Activated T-cell treated with anti-CD3 and anti-CD28 coated beads, Interleukin-2, amount 50 U/mL, for 1 hour (primary cell): ENCODE measurements at places on chromosomes 7 and 10.
A peak's percentile ranks its signal among the peaks of the same experiment; 100 is the strongest.

- no peak for DNase-seq
Observed at GRCh38 chr10:100733329-100733728, 12.1 kb upstream of the PAX2 start.

DNA sequence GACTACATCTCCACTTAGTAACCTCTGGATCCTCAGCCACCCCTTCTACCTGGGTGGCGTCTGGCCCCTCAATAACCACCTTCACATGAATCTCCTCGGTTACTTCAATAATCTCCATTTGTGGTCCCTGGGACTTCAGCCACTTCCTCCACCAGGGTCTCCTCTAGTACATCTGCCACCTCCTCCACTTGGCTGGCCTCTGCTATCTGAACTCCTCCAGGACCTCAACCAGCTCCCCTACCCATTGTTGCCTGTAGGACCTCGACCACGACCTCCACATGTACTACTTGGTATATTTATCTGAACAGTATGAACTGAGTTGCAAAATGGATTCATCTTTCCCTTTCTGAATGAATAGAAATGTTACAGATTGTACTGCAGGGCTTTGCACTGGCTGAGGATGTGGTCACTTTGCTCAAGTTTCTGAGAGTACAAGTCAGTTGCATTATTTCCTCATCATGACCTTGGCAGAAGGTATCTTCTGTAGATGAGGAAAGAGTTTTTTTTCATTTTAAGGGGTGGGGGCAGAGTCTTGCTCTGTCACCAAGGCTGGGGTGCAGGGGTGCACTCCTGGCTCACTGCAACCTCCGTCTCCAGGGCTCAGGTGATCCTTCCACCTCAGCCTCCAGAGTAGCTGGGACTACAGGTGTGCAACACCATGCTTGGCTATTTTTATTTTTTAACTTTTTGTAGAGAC, 36.0 kb downstream of the MAT1A start:
- no peak for DNase-seq

- no peak for DNase-seq
Observed at GRCh38 chr7:155222061-155222460, 75.6 kb upstream of the INSIG1 start.

DNA sequence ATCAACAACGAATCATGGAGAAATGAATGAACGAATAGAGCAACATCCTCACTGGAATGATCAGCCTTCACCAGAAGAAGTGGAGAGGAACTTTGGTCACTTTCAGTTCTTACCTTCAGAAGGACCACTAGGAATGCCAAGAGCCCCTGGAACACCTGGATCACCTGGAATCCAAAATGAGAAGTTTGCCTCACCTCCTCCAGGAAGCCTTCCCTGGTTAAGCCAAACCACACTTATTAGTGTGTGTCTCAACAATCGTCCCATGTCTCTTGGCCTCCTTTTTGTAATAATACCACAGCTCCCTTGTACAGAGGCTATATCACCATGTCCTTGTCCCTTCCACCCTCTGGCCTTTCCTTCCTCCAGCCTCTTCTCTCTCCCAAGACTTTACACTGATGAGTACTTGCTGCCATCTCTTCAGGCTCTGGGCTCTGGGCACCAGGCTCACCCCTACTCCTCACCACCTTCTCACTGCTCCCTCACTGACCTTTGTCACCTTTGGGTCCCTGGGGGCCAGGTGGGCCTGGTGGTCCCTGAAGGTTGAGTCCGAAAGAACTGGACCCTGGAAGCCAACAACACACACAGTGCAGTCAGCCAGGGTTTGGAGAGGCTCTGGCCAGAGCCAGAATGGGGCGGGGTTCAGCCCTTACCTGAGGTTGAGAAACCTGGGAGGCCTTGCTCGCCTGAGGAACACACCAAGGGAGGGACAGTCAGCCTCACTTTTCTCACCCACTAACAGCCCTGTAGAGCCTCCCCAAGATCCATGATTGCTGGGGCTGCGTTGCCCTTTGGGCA, 46.5 kb downstream of the COL17A1 start:
- no peak for DNase-seq

DNA sequence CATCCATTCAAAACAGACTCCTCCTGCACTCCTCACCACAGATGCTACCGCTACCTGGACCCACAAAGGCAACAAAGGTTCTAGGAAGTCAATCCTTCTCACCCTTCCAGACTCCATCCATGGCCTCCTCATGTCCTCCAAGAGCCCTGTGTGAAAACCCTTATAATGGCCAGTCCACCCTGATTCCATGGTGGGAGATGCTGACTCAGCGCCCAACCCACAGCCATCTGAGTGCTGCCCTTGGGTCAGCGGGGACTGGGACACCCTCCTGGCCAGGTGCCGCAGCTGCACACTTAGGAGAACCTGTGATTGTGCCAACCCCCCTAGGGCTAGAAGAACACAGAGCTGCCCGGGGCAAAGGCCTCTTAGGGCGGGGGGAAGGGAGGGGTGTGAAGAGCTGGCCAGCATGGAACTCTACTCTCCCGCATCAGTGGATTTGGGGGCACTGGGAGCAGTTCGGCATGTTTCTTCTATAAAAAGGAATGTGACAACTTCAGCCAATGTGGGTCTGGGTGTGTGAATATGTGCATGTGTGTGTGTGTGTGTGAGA, 25.4 kb downstream of the TMEM273 start:
- no peak for DNase-seq

DNA sequence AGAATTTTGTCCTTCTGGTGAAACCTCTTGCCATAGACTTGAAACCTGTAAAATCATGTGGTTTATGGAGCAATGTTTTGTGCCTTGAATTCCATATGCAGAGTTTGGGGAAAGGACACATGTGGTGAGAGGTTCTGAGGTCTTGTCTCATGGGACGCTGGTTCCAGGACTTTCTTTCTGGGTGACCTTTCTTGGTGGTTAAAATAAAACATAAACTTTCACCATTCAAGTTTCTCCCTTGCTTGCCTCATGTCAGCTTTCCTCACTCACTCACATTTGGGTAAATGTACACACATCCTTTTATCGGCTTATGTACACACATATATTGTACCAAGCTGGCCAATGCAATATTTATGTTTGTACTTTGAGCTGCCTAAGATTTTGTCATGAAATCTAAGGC, 144.9 kb upstream of the CELF2 start:
- no peak for DNase-seq

DNA sequence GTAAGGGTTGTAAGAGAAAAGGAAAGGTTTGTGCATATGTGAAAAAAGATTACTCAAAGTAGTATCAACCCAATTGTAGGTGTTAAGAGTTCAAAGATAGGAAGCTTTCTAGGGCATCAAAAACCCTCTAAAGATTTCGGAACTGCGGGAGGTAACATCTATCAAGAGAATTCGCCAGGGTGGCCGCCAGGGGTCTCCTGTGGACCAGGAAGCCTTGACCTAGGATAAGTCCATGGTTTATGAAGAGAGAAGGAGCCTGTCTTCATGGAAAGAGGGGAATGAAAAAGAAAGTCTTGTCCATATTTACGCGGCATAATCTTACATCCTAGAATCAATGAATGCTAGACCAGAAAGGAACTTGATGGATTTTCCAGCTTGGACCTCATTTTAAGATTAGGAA, 140.7 kb upstream of the CALCR start:
- DNase-seq = no peak

DNA sequence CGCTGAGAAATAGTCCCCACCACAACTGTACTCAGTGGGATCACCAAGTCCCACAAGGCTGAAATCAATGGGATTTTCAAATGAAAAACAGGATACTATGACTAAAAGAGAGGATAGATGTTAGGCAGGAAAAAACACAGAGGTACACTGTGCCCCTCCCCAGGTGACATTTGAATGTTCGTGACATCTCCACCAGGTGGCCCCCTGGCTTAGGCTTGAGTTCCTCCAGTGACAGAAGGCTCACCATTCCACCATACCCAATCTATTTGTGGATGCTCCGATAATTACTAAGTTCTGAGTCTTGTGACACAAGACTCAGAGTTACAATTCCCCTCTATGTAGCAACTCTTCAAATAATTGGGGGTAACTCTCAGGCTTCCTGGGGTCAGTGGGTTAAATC, 77.5 kb upstream of the KCNMA1 start:
- DNase-seq = no peak

DNA sequence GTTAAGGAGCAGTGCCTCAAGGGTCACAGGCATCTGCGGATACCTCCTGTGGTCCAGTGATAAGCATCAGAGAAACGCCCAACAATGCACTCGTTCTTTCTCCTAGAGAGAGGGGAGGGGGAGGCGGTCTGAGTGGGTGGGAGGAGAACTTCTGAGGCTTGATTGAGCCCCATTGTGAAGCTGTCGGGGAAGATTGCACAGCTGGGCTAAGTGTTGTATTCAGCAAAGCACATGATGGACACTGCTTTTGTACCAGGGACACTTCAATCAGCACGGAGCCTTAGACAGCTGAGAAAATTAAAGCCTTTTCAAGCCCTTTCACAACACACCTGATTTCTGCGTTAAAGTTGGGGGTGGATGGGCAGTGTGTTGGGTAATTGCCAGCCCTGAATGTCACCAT, 230.3 kb upstream of the GHITM start:
- no peak for DNase-seq

- no peak for DNase-seq
Observed at GRCh38 chr10:107059872-107060271, 104.6 kb downstream of the SORCS1 start.

DNA sequence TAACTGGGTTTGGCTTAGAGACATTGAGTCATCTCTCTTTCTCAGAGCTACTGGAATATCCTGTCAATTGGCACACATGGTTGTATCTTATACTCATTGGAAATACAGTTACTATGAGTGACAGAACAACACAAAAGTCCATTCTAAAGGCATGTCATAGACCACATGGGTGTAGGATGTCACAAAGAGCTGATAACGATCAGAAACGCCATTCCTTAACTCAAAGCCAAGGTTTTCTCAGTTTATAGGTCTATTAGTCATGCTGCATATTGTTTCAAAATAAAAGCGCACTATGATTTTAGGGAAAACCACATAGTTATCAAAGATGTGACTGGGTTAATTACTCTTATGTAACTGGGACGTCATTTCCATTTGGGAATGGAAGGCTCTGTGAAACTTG, 147.2 kb upstream of the FAM171A1 start:
- no peak for DNase-seq

GRCh38 chr7:153457746-153458145, 594.5 kb upstream of the DPP6 start:
- no peak for DNase-seq

DNA sequence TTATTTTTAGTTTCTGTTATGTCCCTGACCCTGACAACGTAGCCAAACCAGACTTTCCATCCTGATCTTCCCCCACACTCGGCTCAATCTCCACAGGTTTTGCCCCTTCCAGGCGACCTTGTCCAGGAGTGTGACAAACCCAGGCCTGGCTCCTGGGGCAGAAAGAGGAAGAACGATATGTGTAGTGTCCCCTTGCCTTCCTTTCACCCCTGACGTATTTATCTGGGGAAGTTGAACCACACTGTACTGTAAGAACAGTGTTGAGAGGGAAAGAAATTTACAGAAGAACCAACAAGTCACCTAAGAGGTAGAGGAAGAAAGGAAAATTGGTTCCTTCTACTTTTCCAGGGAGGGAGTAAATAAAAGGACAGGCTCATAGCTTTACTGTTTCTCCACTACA, 158.0 kb downstream of the VTI1A start:
- no peak for DNase-seq

DNA sequence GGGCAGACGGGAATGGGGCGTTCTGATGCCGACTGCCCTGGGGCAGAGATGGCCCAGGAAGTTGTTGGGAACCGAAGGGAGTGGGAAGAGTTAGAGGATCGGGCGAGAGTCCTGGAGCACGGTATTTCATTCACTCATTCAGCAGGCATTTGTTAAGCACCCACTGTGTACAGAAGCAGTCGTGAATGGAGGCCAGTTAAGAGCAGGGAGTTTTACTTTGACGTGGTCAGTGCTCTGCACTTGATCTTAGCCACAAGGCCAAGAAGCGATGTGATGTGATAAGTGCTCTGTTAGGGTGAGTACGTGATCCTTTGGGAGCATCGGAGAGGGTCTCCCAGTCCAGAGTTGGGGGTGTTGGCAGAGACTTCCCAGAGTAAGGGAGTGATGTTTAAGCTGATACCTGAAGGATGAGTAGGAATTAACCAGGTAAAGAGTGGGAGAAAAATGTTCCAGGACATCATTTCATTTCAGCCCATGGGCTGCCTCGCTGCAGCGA, 890 bp downstream of the ZFYVE27 start:
- no peak for DNase-seq

DNA sequence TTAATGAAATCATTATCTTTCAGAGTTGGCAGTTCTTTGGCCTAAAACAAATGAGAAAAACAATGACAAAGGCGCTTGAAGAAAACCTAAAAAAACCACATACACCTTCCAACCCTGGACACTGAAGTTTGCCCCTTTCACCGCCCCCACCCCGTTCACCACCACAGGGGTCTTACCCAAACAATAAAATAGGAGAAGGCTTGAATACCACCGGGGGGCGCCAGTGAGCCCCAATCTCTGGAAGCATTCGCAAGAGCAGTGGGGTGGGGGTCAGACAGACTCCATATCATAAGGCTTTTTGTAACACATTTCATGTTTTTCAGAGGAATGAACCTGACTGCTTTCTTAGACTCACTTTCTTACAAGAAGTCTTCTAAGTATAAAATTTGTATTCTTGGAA, 163.6 kb downstream of the PIP4K2A start:
- DNase-seq = peak; percentile 74

DNA sequence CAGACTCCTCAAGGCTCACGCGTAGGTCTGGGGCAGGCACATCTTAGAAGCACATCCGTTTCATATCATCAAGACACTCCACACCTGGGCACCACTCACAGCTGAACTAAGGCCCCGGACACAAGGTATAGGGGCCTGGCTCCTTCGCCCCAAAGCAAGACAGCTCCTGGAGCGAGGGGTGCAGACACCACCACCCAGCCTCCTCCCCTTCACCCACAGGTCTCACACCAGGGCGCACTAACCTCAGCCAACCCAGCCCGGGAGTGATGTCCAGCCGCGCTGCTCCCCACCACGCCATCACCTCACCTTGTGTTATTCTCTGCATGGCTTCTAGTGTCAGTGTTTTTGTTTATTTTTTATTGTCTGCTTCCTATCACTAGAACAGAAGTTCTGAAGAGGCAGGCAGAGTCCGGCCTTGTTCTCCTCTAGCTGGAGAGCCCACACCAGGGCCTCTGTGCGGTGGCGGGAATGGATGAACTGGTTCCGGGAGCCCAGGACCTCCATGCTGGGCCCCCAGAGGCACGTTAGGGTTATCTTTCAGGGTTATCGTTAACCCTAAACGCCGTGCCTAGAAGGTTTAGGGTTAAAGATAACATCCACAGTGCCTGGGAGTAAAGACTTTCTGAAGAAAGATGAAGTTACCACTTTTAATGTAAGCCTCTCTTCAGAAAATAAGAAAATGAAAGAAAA, 21.8 kb downstream of the BRI3 start:
- DNase-seq = no peak
